ENCODE measurements at places on chromosomes 12 and 14. TPM values are rescaled to one million over a fixed set of nuclear protein-coding genes. Genes with fewer than 3 reads are reported as not detected.

GRCh38 chr12:127911291-127911690 is 355.7 kb upstream of the TMEM132C start:
- no peak for DNase-seq

GRCh38 chr14:61296719-61297502 is 15.8 kb upstream of the TMEM30B start:
- peak; percentile 4 for DNase-seq

KRT81 gene
- total RNA-seq = 0.42 TPM

- no peak for DNase-seq
Measured at GRCh38 chr14:41130274-41130673, 476.4 kb upstream of the LRFN5 start.

- DNase-seq = no peak
Measured at GRCh38 chr12:120514002-120514401, 15.0 kb downstream of the COQ5 start.

DNA sequence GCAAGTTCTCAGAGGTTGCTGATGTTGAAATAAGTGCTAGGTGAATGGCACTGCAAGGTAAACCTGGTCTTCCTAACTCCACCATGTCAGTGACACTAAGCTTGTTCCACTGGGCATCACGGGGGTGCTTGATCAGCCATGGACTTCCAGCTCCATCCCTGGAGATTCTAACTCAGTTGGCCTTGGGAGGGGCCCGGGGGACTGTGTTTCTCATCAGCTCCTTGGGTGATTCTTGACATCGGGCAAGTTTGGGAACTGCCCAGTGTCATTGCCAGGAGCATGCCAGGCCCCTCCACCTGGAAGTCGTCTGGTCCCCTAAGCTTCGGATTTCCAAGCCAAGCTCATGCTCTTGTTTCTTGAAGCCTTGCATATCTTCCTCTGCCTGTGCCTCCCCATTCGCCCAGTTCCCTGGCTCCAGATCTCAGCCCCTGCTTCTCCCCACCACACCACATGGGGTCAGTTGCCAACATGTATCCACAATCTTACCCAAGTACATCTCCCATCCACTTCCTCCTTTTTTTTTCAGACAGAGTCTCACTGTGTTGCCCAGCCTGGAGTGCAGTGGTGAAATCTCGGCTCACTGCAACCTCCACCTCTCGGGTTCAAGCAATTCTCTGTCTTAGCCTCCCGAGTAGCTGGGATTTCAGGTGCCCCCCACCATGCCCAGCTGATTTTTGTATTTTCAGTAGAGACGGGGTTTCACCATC is 30.7 kb upstream of the RFLNA start:
- no peak for DNase-seq

GRCh38 chr12:24975425-24975824 is 26.5 kb upstream of the BCAT1 start:
- peak; percentile 37 for DNase-seq

BMP4 gene
- total RNA-seq = 21.5 TPM

GRCh38 chr14:75018694-75019093 is 16.0 kb downstream of the EIF2B2 start:
- DNase-seq = no peak

DNA sequence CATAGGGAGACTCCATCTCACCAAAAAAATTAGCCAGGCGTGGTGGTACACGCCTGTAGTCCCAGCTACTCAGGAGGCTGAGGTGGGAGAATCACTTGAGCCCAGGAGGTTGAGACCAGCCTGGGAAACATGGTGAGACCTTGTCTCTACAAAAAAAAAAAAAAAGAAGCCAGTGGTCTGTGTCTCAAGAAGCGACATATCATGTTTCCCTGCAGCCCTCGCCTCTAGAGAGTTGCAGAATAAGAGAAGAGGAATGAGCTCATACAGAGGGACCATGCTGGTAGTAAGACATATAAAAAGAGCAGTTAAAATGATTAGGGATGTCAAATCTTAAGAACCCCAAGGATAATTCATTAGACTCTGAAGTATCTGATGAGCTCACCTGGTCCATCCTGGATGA is 39.4 kb upstream of the BICDL1 start:
- no peak for DNase-seq

- no peak for DNase-seq
Measured at GRCh38 chr12:28988325-28988704, 160.8 kb upstream of the FAR2 start.

DNA sequence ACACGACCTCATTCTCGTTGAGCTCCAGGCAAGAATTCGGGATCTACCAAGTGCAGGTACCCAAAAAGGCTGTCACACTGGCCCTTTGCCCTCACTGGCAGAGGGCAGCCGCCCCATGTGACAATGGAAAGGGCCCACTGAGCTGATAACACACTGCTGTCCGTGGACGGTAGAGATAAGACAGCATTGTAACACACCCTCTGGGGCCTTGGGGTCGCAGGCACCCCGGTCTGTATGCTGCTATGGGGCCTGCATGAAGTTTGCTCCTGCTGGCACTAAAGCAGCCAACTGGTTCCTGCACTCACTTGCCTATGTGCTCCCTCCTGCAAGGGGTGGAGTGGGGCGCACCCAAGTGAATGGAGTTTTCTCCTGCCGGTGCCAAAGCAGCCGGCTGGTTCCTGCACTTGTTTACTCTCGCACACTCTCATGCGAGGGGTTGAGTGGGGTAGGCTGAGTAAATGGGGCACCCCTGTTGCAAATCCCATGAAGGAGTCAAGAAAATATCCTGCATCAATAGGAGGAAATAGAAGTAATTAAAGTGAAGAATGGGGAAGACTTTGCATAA is 477.9 kb downstream of the ATP23 start:
- no peak for DNase-seq

- DNase-seq = no peak
Measured at GRCh38 chr14:58605465-58605864, 32.3 kb upstream of the DACT1 start.

DNA sequence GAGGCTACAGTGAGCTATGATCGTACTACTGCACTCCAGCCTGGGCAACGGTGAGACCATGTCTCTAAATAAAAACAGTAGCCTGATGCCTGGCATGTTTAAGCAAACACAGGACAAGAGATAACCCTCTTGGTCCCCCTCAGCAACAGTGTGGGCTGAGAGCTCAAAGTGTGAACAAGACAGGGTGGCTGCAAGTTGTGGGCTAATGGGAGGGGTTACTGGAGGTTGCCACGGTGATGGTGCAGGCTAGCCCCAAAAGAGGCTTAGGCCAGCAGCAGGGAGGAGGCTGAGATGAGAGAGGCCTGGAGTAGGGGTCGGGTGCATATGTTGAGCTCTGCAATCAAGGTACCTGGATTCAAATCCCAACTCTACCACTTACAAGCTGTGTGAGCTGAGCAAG is 3.4 kb upstream of the LGMN start:
- no peak for DNase-seq

DNA sequence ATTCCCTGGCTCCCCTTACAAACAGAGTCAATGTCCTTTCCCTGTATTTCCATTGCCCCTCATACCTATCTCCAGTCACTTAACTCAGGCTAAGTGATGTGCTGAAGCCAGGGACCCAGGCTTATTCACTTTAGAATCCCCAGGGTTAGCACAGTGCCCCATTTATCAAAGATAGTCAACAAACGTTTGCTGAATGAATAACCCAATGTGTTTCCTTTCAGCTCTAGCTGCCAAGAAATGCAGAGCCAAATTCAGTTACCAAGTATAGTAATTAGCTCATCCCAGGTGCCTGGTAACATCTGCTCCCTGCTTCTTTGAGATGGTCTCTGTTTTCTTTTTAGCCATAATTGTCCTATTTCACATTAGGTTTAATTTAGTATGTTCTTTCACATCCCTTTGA is 189.5 kb downstream of the PHLDA1 start:
- no peak for DNase-seq

GRCh38 chr12:52033446-52034140 is 17.6 kb upstream of the NR4A1 start:
- no peak for DNase-seq

All from esophagus muscularis mucosa (tissue), 4 donors.